ENCODE measurements at places on chromosomes 2 and 18.
A peak's percentile ranks its signal among the peaks of the same experiment; 100 is the strongest.

DNA sequence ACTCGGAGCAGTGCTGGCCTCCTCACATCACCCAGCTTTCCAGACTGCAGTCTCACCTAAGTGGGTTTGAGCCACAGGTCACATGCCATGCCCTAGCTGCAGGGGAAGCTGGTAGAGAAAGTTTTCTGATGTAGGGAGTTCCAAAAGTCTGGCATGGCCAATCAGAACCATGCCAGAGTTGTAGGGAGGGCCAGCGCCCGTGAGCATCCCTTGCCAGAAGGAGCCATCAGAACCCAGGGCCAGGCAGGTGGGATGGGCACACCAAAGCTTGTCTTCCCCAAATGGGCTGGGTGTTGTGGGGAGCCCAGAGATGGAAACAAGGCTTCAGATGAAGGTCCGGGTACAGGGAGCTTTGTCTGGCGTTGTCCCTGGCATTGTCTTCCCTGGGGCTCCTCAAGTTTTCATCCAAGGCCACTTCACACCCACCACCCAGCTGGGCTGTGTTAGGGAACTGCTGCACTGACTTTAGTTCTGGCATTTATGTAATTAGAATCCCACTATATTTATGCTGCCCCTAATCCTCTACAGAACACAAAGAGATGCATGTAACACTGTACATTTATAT lies 247.9 kb downstream of the KLHL29 start:
- DNase-seq = no peak

DNA sequence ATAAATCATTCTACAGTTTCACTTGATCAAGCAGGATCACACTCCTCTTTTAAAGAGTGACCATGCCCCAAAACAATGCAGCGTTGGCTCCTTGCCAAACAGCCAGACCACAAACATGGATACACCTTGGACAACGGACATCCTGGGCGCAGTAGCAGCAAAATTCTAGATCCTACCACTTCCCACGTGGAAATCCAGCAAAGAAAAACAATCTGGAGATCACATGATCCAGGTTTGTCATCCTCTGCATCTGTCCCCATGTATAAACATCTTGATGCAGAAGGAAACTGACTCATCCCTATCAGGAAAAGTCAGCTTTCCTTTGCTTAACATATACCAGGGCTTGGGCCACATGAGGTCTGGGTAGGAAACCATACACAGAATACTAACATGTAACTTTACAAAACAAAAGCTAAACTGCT lies 53.1 kb downstream of the ZNF521 start:
- peak; percentile 86 for DNase-seq

- no peak for DNase-seq
Observed at GRCh38 chr2:227462462-227462951, 9.4 kb upstream of the AGFG1 start.

- peak; percentile 90 for DNase-seq
Observed at GRCh38 chr2:109663721-109664120, 49.6 kb downstream of the SOWAHC start.

GRCh38 chr2:105294046-105294445 lies 35.5 kb downstream of the TGFBRAP1 start:
- DNase-seq = no peak

DNA sequence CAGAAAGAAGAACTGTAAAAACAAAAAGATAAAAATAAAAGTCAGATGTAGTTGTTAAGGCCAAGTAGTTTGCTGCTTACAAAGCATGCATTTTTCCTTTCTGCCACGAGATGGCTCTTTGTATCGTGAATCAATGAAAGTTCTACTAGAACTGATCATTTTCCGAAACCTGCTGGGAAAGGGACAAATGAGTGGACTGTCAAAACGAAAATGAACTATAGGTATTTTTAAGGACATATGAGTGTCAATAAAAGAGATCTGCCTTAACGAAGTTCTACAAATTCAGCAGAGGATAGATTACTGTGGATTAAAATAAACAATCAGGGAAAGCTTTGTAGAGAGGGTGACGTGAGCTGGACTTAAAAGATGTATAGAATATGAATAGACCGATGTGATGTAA lies 15.0 kb upstream of the ELOA2 start:
- peak; percentile 73 for DNase-seq
